ENCODE measurements at places on chromosomes 5 and 9.

DNA sequence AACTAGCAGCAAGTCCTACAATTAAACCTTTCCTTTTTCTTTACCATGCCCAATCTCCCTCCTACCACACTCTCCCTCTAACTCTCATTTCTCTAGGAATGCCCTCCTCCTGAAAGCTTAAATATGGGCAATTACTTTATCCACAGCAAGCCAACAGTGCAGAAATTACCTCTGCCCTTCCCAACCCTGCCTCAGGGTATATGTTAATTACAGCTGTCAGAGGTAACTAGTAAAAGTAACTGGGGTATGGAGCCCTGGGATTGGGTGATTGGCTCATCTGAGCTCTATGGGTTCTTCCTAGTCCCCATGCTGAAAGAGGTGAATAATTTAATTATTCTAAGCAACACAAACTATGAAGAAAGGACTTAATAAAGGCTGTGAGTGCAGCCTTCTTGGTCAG is 478.9 kb upstream of the NMUR2 start:
- no peak for DNase-seq

DNA sequence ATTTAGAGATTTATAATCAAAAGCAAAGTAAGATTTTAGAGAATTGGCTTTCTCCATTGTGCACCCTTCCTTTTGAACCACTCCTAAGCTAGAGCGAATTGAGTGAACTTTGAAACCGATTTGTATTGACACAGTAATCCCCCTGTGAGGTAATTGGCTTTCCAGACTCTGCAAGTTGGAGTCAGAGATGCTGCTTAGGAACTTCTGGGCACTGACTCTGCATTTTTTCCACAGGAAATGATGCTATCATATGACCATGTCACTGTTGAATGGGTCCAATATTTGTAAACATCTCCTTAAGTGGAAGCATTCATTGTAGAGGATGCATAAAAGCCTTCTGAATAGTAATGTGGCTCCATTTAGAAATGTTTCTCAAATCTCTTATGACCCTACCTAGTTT is 394.4 kb upstream of the ZNF608 start:
- no peak for DNase-seq

GRCh38 chr5:116037236-116037822 is 5.1 kb downstream of the ARL14EPL start:
- no peak for DNase-seq

GRCh38 chr5:16626696-16627264 is 10.0 kb upstream of the RETREG1 start:
- DNase-seq, result no peak

DNA sequence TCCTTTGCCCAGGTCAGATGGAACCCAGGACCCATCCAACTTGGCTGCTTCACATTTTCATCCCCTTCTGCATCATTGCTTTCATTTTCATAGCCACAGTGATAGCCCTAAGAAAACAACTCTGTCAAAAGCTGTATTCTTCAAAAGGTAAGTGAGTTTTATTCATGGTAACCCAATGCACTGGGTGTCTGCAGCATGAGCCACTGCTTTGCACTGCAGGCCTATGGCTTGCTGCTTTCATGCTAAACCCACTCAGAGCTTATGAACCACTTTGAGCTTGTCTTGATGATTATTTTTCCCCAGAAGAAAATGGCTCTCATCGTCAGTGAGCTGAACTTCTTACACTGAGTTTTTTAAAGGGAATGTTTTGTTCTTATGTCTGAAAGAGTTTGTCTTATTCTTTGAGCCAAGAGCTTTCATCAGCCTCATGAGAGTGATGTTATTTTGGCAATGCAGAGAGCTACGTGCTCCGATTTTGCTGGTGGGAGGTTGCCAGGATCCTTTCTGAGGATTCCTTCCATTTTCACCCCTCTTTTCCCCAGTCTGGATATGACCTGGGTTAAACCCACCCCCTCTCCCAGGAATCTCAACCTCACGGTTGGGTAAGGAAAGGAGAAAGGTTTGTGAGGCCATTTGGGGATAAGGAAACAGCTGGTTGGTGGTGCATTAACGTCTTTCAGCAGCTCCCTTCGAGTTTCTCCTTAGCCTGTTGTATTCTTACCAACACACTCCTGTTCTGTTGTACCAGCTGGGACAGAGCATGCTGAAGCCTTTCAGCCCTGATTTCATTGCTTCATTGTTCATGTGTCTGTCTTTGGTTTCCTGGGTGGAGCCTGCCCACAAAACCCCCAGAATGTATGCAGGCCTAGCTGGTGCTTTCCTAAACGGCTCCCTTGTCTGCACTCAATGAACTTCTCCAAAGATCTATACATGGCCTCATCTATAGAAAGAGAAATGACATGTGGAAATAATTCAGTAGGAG is 47.6 kb downstream of the PDCD1LG2 start:
- no peak for DNase-seq

DNA sequence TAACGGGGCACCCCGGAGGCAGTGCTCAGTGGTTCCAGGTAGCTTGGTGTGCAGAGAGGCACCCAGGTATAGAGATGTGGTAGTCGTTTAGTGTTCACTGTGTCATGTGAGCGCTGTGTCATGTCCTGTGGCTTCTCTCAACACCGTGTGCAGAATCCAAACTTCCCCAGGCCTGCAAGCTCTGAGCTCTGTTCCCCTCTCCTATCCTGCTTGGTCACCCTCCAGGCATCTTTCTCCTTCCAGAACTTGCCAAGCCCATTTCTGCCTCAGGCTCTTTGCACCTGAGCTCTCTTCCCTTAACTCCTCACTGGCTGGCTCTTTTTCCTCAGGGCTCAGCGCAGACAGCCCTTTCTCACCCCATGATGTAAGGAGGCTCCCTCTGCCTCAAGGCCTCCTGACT is 64.8 kb downstream of the CARTPT start:
- no peak for DNase-seq

DNA sequence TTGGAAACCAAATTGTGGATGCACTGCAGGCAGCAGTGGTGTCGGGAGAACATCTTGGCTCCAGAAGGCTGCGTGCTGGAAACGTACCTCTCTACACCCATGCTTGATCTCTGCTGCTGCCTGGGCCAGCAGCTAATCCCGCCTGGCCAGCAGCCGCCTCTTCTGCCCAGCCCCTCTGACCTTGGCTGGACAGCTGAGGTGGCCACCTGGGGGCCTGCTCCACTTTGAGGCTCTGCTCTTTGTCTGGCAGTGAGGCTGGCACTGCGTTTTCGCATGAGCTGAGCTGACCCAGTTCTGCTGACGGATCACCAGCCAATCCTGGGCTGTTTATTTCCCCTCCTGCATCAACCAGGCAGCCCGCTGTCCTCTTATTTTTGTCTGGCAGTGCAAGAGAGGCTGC is 154.9 kb downstream of the TENT4A start:
- DNase-seq, result no peak

DNA sequence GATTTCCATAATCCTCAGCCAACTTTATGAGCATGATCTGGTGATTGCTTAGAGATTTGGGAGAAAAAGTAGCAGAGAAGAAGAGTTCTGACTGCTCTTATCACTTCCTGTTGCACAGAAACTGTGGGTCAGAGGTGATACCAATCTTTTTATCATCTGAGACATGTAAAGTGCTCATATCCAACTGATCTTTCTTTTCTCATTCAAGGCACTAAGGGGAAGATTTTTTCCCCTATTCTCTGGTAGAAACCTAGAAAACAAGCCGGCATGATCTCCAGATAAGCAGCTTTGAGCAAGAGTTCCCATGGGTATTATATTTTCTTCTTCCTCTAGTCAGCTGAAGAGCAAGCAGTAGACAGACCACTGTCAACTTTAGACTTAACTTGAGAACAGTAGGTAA is 29.0 kb upstream of the GPR150 start:
- DNase-seq, result no peak

DNA sequence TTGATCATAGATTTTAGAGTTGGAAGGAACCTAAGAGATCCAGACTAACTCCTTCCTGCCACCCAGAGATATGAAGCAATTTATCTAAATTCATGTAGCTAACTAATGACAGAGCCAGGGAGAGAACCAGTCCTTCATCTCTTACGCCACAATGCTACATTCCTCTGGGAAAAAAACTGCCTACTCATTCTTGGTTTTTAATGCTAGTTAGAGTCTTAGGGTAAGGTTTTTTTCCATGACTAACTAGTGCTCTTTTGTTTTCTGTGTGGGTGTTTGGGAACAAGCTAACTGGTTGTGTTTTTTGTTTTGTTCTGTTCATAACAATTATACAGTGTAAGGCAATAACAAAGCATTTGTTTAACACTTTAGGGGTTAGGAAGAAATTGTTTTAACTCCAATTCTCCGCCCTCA is 52.4 kb downstream of the SLC44A1 start:
- DNase-seq, result no peak

- no peak for DNase-seq
Observed at GRCh38 chr5:138210985-138211384, 2.1 kb downstream of the CDC23 start.

GRCh38 chr9:34332076-34332964 is 3.0 kb downstream of the NUDT2 start:
- no peak for DNase-seq

GRCh38 chr9:133089271-133089671 is 27.5 kb downstream of the CEL start:
- DNase-seq, result no peak

DNA sequence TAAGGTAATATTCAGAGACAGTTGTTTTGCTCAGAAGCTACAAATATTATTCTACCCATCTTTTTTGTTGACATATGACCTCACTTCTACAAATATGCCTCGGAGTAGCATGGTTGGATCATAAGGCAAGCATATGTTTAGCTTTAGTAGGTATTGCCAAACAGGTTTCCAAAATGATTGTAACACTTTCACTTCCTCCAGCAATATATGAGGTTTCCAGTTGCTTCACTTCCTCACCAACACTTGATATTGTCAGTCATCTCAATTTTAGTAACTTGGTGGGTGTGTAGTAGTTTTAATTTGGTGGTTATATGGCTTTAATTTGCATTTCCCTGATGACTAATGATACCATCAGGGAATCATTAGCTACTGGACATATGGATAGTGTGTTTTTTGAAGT is 46.7 kb downstream of the TNFSF8 start:
- no peak for DNase-seq

DNA sequence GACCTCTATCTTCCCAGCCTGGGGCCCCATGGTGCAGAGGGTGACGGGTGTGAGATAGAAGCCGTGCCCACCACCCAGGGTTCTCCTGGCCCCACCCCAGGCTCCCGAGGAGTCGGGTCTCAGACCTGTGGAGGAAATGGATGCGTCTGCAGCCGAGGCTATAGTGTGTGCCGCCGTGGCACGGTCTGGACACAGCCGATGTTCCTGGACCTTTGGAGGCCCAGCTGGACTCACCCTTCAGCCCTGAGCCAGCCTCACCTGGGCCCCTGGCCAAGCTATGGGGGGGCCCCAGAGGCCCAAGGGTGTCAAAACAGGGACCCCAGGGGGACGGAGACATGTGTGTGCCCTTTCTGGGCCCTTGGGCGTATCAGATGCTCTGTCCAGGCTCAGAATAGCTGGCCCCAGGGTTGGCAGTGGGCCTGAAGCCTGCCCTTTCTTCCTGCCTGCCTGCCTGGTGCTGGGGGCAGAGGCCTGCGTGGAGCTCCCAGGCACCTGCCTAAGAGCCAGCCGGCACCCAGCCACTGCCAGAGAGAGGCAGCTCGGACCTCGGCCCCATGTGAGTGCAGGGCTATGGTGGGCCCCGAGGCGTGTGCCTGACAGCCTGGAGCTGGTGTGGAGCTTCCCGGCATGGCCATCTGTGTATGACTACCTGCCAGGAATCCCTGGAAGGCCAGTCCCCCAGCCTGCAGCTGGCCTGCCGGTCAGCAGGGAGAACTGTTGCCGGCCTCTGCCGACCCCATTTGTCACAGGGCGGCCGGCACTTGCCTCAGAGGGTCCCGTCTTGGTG is 41.8 kb downstream of the KCNT1 start:
- no peak for DNase-seq

DNA sequence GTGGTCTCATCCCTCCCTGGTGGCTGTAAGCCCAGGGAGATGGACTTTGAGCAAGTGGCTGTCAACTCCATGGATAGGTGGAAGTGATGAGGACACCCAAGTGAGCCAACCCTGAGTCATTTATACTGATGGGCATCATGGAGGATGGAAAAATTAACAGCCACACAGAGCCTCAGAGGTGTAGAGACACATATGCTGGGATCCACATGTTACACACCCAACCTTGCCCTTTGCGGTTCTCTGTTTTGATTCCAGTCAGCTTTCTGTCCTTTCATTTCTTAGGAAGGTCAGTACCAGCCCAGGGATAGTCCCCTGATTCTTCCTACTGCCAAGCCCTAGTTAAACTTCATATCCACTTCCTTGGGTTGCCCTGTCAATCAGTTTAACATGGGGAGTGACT is 51.9 kb downstream of the PSAT1 start:
- DNase-seq, result no peak

- no peak for DNase-seq
Observed at GRCh38 chr9:134134949-134135342, 936 bp upstream of the WDR5 start.

All from stimulated activated CD4-positive, alpha-beta T cell treated with anti-CD3 and anti-CD28 coated beads, Interleukin-2, amount 100 ng/mL, for 48 hours (primary cell).